Cortex of kidney (tissue), 1 donor: ENCODE measurements at places on chromosomes 3 and 15.

DNA sequence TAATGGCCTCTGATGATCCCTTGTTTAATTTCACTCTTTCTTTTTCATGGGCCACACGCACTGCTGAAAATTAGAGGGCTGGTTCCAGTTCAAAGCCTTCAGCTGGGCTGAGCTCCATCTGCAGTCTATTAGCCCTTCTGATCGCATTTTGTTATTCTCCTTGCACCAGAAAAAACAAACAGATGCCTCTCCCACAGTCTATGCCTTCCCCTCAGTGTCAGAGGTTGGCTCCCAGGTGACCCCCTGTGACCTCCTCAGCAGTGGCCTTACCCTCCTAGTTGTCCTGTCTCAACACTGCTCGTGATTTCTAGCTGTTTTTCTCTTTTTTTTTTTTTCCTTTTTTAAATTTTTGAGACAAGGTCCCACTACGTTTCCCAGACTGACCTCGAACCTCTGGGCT is 77.1 kb upstream of the PRTG start:
- no peak for DNase-seq

GRCh38 chr3:119469418-119470189 is 841 bp downstream of the POGLUT1 start:
- DNase-seq, result no peak

- DNase-seq, result no peak
Observed at GRCh38 chr3:193168931-193169330, 72.1 kb upstream of the PLAAT1 start.

GRCh38 chr3:141316851-141317250 is 51.5 kb upstream of the ZBTB38 start:
- no peak for DNase-seq

DNA sequence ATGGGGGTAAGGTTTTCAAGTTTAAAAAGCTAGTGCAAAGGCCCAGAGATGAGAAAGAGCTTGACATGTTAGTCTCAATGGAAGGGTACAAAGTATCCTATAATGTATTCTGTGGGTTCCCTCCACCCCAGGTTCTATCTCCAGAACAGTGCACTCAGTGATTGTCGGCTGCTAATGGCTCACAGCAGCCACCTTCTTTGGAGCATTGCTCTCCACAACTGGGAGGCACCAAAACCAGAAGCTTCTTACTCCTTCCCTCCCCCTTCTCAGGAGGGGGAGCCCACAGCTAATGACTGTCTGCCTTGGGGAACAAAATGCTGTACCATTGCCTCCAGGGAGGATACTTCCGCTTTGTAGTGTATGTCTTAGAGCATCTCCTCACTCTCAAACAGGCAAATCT is 439.4 kb upstream of the RBMS3 start:
- no peak for DNase-seq

- DNase-seq, result no peak
Observed at GRCh38 chr3:107938143-107938542, 152.7 kb downstream of the CD47 start.

DNA sequence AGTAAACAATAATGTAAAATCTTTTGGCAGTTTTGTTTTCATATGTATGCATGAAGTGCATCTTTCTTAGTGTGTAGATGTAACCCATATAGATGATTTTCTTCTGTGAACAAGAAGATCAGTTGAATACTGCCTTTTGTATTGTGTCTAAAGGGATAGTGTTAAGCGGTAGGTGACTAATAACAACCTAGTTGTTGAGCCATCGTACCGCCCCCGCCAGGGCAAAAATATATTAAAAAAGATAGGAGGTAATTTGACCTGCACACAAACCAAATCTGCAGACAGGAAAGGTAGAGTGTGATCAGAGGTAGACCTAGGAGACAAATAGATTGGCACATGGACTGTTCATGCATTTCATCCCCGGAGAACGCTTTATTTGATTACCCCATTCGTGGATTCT is 3.3 kb upstream of the GMNC start:
- no peak for DNase-seq

- DNase-seq, result no peak
Observed at GRCh38 chr3:35291471-35292236, 347.7 kb upstream of the ARPP21 start.

DNA sequence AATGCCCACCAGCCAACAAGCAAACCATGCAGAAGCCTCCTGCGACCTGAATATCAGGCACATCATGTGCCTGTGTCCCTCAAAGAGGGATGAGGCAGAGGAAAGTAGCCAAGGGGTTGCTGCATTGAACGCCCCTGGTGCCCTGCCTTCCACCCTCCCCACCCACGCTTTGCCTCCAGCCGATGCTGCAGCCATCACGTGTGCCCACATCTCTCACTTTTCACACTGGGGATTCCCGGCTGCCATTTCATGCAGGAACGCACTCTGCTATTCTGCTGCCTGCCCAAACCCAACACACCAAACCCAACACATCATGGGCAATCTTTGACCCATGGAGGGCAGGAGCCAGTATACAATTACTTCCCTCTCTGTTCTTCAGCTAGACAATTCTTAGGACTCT is 462.2 kb upstream of the PROK2 start:
- no peak for DNase-seq

DNA sequence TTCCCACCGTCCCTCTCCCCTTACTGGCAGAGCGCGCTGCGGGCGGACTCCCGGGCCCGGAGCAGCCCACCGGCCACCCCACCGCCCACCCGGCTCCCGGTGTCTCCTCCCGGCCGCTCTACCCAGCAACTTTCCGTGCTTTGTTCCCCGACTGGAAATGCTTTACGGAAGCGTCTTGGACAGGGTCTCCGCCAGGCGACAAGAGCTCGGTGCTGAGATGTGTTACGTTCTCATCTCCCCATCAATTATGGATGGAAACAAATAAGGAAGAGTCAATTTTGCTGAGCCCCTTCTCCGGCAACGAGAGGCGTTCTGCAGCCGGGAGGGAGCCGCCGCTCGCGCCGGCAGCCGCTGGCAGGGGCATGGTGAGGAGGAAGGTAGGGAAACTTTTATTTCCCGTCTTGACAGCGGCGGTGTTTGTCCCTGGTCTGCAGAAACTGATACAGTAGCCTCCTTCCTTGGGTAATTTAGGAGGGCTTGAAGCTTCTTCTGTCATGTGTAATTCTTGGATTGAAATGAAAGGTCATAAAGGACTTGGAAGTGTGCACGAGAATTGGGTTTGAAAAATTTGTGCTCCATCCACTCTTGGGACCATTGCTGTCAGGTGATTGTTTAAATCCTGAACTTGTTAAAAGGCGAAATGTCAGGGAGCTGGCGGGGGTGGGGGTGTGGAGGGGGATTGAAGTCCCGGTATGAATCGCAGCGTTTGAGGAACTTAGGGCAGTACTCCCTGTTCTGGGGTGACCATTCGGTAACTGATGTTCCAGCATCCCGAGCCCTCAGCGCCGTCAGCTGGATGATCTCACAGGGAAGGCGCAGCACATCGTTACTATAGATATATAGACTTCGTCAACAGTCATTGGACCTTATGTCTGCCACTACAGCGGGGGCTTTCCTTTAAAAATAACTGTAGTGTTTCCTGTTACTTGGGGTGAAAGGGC is 1.5 kb downstream of the SEMA6D start:
- DNase-seq, result no peak

DNA sequence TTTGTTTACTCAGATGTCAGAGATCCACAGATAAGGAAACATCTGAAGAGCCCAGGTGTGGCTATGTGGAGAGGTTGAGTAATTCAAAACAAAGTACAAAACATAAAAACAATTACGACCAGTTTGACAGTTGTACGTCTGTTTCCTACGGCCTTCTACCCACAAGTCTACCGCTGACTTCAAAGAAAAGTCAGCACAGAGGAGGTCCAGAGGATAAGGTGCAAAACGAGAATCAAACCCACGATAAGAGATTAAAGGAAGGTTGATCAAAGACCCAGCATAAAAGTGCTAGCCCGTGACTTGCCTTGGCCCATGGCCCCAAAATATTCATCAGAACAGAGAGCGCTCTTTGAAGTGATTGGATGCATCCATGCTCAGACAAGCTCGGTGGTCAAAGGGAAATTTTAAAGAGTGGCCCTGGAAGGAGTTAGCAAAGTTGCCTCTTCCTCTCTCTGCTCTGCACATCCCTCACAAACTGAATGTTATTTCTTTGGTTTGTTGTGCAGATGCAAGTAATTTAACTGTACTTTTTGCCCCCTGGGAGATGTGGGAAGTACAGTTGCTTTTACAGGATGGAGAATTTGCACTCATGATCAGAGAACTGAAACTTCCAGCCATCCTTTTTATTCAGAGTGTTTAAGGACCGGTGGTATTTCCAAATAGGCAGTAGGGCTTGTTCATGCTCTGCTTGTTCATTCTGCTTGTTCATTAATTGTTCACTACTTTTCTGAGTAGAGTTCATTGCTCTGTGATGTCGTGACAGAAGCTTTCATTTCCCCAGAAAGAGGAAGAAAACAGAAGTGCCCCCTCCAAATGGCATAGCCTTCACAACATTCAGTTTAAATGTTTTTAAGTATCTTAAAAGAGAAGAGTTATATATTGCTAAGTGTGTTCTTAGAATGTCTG is 31.1 kb downstream of the MME start:
- DNase-seq, result no peak

- DNase-seq, result no peak
Observed at GRCh38 chr15:76994971-76995945, at the start of gene PSTPIP1. PSTPIP1 (plus strand) TSS chr15:76995126; CDS start chr15:76995574, 448 bp downstream.

- DNase-seq, result no peak
Observed at GRCh38 chr3:100972301-100972844, 20.8 kb downstream of the ABI3BP start.

DNA sequence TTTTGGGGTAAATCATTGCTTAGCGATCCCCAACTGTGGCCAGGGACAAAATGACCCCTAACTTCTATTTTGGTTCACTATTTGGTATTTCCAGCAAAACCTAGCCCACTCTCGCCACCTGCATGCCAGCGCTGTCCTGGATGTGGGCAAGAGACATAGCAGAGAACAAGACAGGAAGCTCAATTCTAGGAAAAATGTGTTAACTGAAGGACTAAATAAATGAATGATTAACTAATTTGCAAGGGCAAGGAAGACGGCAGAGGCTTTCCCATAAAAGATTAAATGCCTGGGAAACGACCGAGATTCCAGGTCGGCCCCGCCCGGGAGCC is 408 bp downstream of the NICN1 start:
- no peak for DNase-seq

DNA sequence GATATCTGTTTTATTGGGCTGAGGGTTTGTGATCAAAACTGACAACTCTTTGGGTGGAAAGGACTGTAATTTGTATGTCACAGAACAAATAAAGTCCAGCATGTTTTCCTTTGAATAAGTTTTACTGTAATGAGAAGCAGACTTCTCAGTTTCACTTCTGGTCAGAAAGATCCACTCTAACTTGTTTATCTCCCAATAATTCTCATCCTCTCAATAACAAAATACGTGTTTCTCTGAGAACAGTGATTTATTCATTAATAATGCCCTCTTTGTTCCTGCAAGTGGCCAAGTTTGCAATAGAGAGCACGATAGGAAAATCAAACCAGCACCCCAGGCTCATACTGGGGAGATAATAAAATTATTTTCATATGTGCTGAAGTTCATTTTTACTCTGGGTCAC is 190.6 kb downstream of the CNTN3 start:
- DNase-seq, result no peak

DNA sequence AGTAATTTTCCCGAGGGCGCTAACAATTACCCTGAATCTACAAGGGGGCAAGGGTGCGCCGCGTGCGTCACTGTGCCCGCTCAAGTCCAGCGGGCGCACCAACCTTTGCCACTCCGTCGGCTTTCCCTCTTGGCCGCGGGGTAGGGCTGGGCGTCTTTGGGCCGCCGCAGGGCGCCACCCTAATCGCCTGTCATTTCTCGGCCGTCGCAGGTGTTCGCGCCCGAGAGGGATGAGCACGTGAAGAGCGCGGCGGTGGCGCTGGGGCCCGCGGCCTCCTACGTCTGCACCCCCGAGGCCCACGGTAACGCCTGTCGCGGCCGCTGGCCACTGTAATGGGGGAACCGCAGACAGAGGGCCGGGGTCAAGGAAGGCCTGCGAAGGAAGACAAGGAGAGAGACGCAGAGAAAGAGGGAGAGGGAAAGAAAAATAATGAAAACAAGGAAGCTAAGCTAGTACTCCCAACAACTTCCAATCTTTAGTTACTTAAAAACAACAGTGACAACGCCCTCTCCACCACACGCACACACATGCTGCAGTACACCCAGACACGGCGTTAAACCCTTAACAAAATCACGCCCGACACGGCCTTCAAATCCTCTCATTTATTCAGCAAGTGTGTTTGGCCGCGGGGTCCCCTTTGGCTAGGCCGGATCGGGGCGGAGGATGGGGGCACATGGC is 3.8 kb downstream of the SKOR1 start:
- DNase-seq, result no peak

- no peak for DNase-seq
Observed at GRCh38 chr3:181457190-181457589, 254.5 kb upstream of the SOX2 start.

DNA sequence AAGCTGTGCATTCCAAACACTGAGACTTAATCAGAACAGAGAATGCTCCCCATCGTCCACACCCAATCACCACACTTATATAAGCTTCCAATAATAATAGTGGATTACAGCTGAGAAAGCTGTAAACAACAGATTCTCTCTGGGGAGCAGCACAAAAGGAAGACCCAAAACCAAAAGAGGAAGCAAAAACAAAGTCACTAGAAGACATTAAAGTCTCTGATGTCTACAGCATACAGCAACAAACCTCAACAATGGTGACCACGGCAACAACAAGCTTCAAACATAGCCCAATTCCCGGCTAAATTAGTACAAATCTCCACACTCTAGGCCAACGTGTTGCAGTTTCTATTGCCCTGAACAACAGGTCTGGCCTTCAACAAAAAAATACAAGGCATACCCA is 37.7 kb downstream of the ZDHHC23 start:
- DNase-seq, result no peak

DNA sequence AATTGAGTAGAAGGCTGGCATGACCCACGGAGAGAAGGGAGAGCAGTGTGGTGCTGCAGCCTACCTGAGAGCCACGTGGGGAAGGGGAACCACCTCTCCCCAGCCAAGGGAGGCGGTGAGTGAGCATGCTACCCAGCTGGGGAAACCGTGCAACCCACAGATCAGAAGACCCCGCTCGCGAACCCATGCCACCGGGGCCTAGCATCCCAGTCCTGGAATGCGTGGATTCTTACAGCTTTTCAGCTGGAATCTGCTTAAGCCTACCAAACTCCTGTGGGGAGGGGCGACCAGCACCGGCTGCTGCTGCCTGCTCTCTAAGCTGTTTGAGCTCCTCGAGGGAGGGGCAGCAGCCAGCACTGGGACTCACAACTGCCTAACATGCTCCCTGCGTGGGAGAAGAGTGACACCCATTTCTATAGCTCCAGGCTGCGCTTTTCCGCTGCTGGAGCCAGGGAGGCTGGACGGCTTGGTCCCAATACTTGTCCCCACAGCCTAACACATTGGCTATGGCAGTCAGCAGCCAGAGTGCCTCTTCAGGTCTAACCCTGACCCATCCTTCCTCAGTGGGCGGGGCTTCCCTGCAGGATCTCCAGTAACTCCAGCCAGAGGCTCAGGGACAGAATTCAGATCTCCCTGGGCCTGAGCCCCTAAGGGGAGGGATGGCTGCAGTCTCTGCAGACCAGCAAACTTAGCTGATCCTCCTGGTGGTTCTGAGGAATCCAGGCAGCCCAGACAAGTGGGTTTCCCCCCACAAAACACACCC is 20.0 kb upstream of the TEX55 start:
- DNase-seq, result no peak
